ENCODE measurements at places on chromosomes 5 and 9.

DNA sequence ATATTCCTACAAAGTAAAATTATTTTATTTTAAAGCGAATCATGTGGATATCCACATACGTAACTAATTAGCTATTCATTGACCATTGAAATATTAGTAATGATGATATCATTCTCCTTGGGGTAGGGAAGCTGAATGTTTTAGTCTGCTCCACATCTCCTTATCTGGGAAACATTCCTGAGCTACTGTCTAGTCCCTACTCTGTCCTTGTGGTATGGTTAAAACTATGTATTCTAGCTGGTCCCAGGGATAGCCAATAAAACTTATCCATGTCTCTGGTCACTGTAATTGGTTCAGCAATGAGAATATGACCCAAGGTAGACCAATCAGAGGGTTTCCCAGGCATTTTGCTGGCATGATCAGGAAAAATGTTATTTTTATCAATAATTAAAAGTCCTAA, 76.0 kb upstream of the DAP start:
- DNase-seq, result no peak

GRCh38 chr5:143036146-143036927, 266.2 kb downstream of the ARHGAP26 start:
- no peak for DNase-seq

DNA sequence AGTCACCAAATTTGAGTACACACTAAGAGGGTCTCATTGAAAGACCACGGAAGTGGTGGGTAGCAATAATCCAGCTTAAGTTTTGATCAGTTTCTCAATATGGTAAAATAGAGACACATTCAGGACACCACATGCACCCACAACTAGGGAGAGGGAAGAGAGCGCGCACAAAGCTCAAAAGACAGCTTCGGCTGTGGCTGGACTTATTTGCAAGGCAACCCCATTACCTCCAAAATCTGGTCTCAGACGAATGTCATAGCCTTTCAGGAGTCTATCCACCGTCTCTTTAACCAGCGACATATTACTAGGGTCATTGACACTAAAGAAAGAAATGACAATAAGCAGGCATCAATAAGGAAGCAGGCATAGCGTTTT, 443 bp downstream of the GABRB2 start:
- no peak for DNase-seq

GRCh38 chr5:41503310-41503709, 7.1 kb downstream of the PLCXD3 start:
- no peak for DNase-seq

DNA sequence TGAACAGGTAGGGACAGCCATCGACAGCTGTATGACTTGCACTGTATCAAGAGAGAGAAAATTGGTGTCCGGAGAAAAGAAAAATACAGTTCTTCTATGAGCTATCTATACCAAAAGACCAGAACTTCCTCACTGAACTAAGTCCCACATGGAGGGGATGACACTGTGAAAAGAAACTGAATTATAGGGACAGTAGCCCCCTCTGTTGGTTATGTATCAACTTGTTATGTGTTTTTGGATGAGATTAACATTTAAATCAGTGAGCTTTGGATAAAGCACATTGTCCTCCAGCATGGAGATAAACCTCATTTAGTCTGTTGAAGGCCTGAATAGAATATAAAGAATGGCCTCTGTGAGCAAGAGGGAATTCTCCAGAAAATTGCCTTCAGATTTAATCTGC, 176.6 kb upstream of the SH3GL2 start:
- DNase-seq, result no peak

DNA sequence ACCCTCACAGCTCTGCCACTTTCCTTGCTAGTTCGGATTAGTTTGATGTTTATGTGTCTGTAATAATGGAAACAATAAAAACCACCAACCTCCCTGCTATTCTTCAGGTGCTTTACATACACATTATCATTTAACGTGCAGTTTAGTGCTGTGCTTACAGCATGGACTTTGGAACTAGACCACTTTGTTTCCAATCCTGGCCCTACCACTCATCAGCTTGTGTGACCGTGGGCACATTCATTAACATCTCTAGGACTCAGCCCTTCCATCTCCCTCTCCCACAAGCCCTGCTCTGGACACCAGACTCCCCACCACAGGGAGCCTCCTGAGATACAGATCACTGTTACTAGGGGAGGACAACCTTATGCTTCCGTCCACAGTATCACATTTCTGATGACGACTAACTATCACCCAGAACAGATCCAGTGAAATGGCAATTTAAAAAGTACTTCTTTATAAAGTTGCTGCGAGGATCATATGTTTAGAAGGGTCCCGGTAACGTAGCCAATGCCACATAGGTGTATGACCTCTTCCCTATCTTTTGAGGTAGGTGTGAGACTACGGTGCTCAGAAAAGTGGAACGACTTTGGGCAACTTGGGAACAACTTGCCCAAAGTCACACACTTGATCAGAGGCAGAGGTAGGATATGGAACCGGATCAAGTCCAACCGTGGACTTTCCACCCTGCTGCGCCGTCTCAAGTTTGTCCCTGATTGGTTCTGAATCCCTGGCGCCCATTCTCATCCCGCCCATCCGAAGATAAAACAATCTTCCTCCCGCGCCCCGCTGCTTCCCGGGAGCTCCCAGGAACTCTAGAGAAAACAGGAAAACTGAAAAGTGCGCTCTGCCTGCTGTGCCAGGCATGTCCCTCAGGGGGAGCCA, 132.4 kb upstream of the NIPBL start:
- no peak for DNase-seq

- DNase-seq, result no peak
Observed at GRCh38 chr5:17436350-17436749, 61.7 kb upstream of the TAF11L2 start.

- no peak for DNase-seq
Observed at GRCh38 chr5:14787801-14788579, 83.6 kb downstream of the ANKH start.

- DNase-seq, result no peak
Observed at GRCh38 chr5:144015961-144016360, 154.5 kb downstream of the YIPF5 start.

- DNase-seq, result no peak
Observed at GRCh38 chr9:38138276-38138675, 69.2 kb upstream of the SHB start.

- DNase-seq, result no peak
Observed at GRCh38 chr9:73640971-73641370, 489.3 kb downstream of the ANXA1 start.

- DNase-seq, result no peak
Observed at GRCh38 chr9:129272348-129273025, 94.4 kb upstream of the IER5L start.

DNA sequence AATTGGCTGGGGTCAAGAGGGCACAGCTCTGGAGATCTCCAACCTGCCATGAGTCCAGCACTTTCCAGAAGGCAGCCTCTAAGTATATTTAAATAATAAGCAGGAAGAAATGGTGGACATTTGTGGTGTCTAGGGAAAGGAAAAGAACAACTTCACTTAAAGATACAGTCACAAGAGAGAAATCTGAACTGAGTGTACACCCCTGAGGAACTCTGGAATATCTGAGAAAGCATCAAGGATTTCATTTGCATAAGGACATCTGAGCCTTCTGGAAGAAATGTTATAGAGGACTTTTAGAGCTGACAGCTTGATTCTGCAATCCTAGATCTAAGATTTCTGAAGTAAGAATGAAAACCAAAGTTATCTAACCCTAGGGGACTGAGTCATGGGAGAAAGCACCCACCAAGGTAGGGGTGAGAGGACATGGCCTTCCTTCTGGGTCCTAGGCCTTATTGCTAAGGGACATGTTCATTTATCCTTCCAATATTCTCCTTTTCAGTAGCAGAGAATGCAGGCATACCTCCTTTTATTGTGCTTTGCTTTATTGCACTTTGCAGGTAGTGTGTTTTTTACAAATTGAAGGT, 253.4 kb upstream of the SLC24A2 start:
- no peak for DNase-seq

GRCh38 chr5:135989686-135990085, 34.9 kb upstream of the LECT2 start:
- no peak for DNase-seq

GRCh38 chr9:87564791-87565241, 67.1 kb downstream of the DAPK1 start:
- DNase-seq, result no peak

DNA sequence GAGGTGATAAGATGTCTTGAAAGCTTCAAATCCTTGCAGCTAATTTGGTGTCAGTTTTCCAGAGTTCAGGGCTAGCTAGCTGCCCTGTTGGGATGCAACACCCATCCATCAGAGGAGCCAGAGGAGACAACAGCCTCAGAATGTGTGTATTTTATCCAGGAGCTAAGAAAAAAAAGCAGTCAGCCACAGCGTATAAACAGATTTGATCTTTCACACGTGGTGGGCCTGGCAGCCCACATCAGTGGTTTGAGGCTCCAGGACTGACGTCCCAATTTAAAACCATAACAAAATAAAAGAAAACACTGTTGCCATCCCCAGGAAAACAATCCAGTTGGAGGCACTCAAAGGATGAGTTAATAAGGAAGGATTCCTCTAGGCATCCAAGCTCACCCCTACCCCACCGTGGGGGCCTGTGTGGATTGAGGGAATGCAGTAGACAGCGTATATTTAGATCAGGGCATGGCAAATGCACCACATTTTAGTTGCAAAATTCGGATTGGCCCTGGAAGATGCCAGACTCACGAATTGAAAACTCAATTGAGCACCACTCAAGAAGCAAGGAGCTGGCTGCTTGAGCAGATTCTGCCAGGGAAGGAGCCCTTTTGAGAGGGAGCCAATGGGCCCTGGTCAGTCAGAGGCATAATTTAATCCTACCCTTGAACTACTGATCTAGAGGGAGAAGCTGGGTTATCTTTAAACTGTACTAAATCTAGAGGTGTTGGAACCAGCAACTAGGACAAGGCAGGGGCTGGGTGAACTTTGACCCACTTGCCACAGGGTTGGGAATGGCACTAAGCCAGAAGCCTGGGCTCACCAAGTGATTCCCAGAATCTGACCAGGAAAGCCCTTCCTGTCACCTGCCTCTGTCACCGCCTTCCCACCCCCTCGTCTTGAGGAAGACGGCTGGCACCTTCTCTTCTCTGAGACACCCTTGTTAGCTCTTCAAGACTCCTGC, 17.5 kb downstream of the ADRA1B start:
- DNase-seq, result no peak

GRCh38 chr5:56412601-56413379, 179.7 kb upstream of the ANKRD55 start:
- DNase-seq, result peak; percentile 54

- DNase-seq, result no peak
Observed at GRCh38 chr5:138449501-138450239, 10.8 kb downstream of the REEP2 start.

GRCh38 chr5:94893412-94894135, 275.1 kb downstream of the SLF1 start:
- DNase-seq, result no peak
